ENCODE measurements at places on chromosomes 6 and 20. TPM values are rescaled to one million over a fixed set of nuclear protein-coding genes. Genes with fewer than 3 reads are reported as not detected.

The UQCC2 gene
- 40.5 TPM for total RNA-seq

The TEAD3 gene
- 32.1 TPM for total RNA-seq

The TREML2 gene
- total RNA-seq, result not detected

The CLPSL2 gene
- not detected for total RNA-seq

The FOXA2 gene
- total RNA-seq, result 37.0 TPM

The PAQR8 gene
- total RNA-seq, result 158 TPM

The LHFPL5 gene
- total RNA-seq, result not detected

The FAM209A gene
- 0.39 TPM for total RNA-seq

The ABT1 gene
- 15.4 TPM for total RNA-seq

The GNMT gene
- total RNA-seq, result not detected

The CDSN gene
- total RNA-seq, result not detected

The FAM162B gene
- 0.75 TPM for total RNA-seq

The GPRC6A gene
- total RNA-seq, result not detected

The BCL2L1 gene
- total RNA-seq, result 89.0 TPM

The OR12D3 gene
- total RNA-seq, result not detected

The MYLK2 gene
- not detected for total RNA-seq

The PEX3 gene
- total RNA-seq, result 11.2 TPM

The DEFB132 gene
- total RNA-seq, result not detected

The FAM83C gene
- total RNA-seq, result not detected

The GPLD1 gene
- 0.98 TPM for total RNA-seq

The C6orf132 gene
- 49.7 TPM for total RNA-seq

The IRAK1BP1 gene
- 3.0 TPM for total RNA-seq

The LST1 gene
- 5.8 TPM for total RNA-seq

The AKAP12 gene
- 25.2 TPM for total RNA-seq

The CPNE5 gene
- 3.8 TPM for total RNA-seq

The PI16 gene
- total RNA-seq, result 4.0 TPM

The PARD6B gene
- 19.8 TPM for total RNA-seq

The DEFB116 gene
- not detected for total RNA-seq

The TRERF1 gene
- 2.3 TPM for total RNA-seq

The BHLHE23 gene
- not detected for total RNA-seq

The SLC22A23 gene
- 98.6 TPM for total RNA-seq

The LINC00237 gene
- not detected for total RNA-seq
